NCI-H2029 treated with DMSO at 0.1 percent for 48 hours (cell line): ENCODE measurements at places on chromosomes 1 and 21.

GRCh38 chr1:40132383-40133311 lies 28.5 kb upstream of the RLF start:
- no peak for DNase-seq

- DNase-seq = no peak
Measured at GRCh38 chr1:28160782-28161266, 15.7 kb downstream of the PTAFR start.

- no peak for DNase-seq
Measured at GRCh38 chr1:151828921-151829320, 2.7 kb downstream of the RORC start.

DNA sequence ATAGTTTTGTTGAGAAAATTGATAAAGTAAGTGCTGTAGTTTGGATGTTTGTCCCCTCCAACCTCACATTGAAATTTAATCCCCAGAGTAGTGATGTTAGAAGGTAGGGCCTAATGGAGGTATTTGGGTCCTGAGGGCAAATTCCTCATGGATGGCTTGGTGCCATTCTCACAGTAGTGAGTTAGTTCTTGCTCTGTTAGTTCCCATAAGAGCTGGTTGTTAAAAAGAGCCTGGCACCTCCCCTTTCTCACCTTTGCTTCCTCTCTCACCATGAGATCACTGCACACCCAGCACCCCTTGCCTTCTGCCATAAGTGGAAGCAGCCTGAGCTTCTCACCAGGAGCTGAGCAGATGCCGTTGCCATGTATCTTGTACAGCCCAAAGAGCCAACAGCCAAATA lies 354.8 kb upstream of the NFIA start:
- no peak for DNase-seq

DNA sequence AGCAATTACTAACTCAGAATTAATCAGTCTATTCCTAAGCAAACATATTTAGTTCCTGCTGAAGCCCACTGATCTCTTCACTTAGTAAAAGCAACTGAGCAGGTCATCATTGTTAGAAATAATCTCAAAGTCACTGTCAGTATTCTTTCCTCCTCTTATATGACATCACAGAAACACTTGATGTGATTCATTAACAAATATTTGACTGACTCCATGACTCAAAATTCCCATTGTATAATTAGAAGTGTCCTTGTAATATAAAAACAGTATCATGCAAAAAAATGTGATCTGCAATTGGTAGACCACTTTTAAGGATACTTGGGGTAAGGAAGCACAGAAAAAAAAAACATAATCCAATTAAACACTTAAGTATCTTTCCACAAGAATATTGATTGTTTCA lies 194.4 kb downstream of the DPYD start:
- DNase-seq = no peak

- no peak for DNase-seq
Measured at GRCh38 chr1:116553386-116554115, 17.3 kb downstream of the CD58 start.

DNA sequence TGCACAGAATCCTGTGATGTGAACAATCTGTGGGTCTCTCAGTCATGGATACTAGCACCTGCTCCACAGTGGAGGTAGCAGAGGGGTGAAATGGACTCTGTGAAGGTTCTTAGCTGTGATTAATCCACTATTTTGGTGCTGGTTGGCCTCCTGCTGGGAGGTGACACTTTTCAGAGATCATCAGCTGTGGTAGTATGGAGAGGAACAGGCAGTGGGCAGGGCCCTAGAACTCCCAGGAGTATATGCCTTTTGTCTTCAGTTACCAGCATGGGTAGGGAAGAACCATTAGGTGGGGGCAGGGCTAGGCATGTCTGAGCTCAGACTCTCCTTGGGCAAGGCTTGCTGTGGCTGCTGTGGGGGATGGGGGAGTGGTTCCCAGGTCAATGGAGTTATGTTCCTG lies 54.0 kb upstream of the KCNJ15 start:
- DNase-seq = no peak

DNA sequence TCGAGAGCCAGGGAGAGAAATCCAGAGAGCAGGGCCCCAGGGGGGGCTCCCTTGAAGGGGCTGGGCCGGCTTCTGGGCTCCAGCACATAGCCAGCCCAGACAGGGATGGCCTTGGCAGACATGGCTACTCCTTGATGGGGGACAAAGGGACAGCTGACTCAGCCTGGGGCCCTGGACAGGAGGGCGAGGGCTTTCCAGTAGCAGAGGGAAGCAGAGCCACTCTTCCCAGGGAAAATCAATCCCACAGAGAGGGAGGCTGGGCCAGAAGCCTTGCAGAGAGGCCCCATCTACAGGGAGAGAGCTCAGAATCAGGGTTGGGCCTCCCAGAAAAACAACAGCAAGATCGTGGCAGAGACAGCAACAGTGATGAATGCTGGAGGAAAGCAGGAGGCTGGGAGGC lies 15.6 kb downstream of the IGFN1 start:
- no peak for DNase-seq

DNA sequence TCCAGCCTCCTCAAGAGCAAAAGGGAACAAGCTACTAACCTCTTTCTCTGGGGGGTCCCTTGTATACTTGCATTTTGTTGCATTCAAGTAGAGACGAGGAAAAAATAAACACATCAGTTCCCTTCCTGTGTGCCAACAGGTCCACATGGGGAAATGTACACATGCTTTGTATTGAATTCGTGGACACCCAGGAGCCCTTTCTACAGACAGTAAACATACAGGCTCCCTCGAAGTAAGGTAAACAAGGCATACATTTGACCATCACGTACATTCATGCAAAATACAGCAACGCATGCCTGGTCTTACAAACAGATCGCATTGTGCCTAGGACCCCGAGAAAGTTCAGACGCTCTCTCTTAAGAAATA lies 1.1 kb downstream of the KCND3 start:
- no peak for DNase-seq

- no peak for DNase-seq
Measured at GRCh38 chr1:37001703-37002102, 32.6 kb downstream of the GRIK3 start.

DNA sequence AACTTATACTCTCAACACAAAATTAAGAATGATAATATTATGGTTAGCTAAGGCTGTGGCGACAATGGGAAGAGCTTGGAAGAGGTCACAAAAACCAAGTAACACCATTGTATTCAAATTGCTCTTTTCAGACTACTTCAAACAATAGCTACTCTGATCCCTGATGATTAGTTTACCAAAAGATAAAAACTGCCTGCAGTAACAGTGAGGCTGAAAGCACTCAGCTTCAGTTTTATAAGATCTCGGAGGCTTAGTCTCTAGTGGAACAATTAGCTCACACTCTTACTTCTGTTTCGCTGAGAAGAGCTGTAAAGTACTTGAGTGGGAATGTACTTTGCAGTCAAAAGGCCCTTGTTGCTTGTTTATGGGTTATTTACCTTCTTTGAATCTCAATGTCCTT lies 278.5 kb downstream of the LRRC7 start:
- DNase-seq = no peak

DNA sequence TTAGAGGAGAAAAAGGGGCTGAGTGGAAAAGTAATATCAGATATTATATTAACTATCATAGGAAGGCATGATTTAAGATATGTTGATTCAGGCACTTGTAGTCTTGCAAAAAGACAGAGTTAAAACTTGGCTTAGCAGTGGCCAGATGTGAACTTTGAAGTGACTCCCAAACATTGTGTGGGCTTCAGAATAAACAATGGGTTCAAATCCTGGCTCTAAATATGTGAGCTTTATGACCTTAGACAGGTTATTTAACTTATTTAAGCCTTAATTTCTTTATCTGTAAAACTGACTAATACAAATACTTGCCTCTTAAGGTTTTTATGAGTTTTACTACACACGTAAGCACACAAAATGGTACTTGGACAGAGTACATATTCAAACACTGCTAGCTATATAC lies 85.9 kb downstream of the TNFSF18 start:
- no peak for DNase-seq

GRCh38 chr1:113895098-113895497 lies 7.7 kb upstream of the BCL2L15 start:
- no peak for DNase-seq

- DNase-seq = no peak
Measured at GRCh38 chr1:221687836-221688487, 53.9 kb downstream of the DUSP10 start.

- DNase-seq = no peak
Measured at GRCh38 chr1:235918465-235918864, 51.8 kb upstream of the LYST start.

GRCh38 chr1:205354259-205355074 lies 2.3 kb downstream of the KLHDC8A start:
- no peak for DNase-seq

GRCh38 chr21:45630066-45630694 lies 13.3 kb upstream of the PCBP3 start:
- no peak for DNase-seq

GRCh38 chr1:159798893-159799292 lies 3.3 kb upstream of the FCRL6 start:
- DNase-seq = peak; percentile 57

DNA sequence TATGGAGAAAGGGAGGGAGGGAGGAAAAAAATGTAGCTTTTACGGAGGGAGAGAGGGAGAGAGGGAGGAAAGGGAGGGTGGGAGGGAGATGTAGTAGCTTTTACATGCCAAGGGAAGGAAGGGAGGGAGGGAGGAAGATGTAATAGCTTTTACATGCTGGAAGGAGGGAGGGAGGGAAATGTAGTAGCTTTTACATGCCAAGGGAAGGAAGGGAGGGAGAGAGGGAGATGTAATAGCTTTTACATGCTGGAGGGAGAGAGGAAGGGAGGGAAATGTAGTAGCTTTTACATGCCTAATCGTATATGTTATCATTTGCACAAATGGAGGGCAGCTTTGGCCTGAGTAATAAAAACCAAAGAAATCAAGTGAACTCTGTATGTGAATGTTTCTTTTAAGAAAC lies 35.6 kb downstream of the EEIG2 start:
- no peak for DNase-seq

- DNase-seq = no peak
Measured at GRCh38 chr1:64498325-64498724, 28.4 kb downstream of the CACHD1 start.

DNA sequence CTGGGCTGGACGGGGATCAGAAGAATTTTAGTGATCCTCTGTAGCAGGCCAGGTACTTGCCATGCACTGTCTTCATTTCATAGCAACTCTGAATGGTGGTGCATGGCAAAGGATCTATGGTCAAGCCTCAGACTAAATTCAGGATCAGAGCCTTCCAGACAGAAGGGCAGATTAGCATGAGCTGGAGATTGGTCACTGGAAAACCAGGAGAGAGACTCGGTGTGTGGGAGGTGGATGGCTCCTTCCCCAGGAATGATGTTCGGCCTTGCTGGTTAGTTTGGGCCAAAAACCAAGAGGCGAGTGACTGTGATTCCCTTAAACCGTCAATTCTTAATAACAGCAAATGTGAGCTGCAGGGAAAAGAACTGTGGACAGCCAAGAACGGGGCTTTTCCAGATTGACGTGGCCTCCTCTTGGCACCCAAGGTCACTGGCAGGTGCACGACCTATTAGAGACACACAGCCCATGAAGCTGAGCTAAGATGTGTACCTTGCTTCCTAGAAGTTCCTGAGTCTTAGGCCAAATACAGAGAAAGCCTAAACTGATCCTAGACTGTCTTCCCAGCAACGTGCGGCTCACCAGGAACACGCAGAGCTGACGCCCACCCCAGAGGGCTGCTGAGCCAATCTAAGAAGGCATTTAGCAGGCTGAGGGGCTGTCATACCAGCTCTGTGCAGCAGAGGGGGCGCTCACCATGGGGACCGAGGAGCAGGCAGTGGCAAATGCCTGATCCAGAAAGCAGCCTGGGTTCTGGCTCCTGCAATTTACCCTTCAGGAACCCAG lies 18.5 kb downstream of the ALDH4A1 start:
- DNase-seq = peak; percentile 33

- DNase-seq = no peak
Measured at GRCh38 chr1:69230208-69230607, 337.5 kb upstream of the LRRC7 start.

DNA sequence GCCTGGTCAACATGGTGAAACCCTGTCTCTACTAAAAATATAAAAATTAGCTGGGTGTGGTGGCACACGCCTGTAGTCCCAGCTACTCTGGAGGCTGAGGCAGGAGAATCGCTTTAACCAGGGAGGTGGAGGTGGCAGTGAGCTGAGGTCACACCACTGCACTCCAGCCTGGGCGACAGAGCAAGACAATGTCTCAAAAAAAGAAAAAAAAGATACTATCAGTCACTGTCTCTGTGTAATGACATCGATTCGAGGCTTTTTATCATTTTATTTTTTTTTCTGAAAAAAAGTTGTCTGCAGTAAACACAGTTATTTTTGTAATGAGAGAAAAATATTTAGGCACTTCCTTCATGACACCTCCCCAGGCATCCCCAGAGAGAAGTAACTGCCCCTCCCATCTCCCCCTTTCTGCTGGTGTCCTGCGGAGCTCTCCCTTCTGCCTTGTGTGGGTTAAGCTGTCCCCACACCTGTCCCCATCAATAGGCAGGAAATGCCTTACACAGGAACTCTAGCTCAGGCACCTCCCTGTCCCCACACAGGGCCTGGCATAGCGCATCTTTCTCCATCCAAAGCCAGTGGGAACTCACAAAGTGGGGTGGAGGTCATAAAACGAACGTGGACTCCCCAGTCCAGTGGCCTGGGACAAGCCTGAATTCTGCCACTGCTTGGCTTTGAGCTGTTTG lies 132.0 kb downstream of the SYF2 start:
- DNase-seq = no peak
